ENCODE measurements at places on chromosomes 4 and X. TPM values are rescaled to one million over a fixed set of nuclear protein-coding genes. Genes with fewer than 3 reads are reported as not detected.

UBE2D3 gene
- total RNA-seq: 261 TPM

TGIF2LX gene
- not detected for total RNA-seq

TSPAN5 gene
- total RNA-seq: 31.5 TPM

ARSH gene
- total RNA-seq: not detected
